ENCODE measurements at places on chromosomes 11 and 22.

GRCh38 chr11:7677071-7677470, 3.8 kb upstream of the CYB5R2 start:
- no peak for DNase-seq

- DNase-seq, result no peak
These were observed 3.2 kb upstream of the ETS1 start for GRCh38 chr11:128590587-128590986.

DNA sequence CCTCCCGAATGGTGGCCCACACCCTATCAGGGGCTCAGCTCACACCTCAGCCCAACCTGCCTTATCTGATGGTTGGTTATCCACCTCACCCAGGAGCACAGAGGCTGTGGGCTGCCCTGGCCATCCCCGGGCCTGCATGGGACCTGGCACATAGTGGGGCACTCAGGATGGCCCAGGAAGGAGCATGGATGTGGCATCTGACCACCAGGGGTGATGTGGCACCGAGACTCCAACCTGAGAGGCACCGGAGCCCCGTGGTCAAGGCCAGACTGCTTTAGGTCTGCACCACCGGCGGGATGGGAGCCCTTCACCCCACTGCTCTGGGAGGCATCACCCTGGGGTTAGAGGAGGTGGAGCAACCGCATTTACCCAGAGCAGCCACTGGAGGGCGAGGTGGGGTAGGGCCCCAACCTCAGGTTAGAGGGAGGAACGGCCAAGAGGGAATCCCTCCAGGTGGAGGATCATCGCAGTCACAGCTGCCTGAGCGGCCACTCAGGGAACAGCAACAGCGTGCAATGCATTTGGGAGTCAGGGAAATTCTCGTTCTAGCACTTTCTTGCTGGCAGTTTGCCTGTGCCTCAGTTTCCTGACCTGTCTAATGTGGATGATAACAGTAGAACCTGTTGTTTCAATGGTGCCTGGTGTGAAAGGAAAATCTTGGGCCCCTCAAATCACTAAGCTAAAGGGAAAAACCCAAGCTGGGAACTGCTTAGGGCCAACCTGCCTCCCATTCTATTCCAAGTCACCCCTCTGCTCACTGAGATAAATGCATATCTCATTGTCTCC, 52.9 kb upstream of the CARS1 start:
- peak; percentile 32 for DNase-seq

DNA sequence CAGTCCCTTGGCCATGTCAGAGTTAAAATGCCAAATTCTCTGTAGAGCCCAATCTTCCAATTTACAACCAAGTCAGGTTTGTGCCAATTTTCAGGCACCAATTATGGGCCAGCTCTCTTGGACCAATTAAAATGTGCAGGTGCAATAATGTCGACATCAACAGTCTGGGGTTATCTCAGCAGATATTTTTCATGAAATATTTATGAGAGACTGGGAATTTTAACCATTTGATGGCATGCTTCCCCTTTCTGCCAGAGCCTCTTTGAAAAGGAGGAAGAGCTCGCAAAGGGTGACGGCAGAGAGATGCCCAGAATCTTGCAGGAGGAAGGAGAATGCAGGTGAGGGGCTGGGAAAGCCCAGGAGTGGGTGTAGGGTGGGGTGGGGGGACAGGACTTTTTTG, 100.8 kb upstream of the SYT13 start:
- DNase-seq, result no peak

DNA sequence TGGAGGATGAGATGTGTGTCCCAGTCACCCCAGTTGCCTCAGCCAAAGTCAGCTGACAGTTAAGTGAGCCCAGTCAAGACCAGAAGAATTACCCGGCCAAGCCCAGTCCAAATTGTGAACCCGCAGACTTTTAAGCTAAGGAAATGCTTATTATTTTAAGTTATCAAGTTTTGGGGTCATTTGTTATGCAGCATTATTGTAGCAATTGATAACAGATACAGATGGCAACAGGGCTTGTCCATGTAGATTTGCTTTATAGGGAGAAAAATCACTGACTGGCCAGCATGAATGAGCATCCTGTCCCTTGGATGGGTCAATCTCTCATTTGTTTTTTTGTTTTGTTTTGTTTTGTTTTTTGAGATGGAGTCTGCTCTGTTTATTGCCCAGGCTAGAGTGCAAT, 22.9 kb downstream of the SDHAF2 start:
- no peak for DNase-seq

DNA sequence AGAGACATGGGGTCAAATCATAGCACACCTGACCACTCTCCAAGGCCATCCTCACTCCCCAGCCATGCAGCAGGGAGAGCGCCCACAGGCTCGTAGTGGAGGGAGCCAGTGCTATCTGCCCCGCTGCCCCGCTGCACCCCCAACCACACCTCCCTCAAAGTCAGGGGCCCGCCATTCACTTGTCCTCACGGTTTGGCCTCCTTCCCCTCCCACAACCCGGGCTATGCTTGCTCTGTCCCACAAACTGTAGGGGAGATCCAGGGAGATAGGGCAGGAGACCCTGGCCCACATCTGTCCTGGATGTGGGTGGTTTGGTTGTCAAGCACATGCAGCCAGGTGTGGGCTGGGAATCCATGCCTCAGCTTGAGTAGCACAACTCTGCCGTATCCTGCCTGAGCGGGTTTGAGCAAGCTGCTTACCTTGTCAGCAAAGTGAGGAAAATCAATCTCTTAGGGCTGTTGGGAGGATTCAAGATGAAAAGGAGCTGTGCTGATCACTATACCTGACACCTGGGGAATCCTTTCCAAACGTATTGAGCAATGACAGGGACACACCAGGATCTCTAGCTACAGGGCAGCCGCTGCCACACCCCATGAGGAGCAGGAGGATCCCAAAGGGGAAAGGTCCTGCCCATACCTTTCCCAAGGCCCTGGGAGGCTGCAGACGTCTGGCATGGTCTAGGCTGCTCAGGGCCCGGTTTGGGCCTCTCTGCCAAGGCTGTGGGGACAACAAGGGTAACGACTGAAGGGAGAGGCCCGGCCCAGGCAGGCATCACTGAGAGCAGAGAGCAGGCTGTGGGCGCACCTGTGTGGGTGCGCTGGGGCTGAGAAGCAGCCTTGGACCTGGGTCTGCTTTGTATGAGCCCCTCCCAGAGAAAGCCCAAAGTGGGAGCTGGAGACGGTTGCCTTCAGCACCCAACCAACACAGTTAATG, 23.3 kb downstream of the KCNJ5 start:
- DNase-seq, result no peak

GRCh38 chr11:12149672-12150225, 39.4 kb downstream of the MICAL2 start:
- no peak for DNase-seq

- DNase-seq, result peak; percentile 41
These were observed 5.7 kb downstream of the CTSD start for GRCh38 chr11:1757861-1758610.

DNA sequence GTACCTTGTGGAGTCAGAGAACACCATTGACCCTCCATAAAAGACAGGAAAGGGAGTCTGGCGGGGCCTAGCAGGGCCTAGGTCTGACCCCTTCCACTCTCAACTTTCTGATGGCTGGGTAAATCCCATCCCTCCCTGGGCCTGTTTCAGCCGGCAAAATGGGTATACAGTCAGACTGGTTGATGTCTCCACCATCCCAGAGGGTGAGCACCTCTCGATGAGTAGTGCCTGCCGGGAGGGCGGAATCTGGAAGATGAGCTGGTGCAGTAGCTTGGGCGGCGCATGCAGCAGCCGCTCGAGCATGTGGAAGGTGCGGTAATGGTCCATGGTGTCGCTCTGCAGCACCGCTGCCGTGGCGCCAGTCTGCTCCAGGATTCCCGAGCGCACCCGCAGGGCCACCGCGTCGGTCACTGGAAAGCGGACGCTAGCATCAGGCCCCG, 528 bp downstream of the FIBP start:
- DNase-seq, result no peak

DNA sequence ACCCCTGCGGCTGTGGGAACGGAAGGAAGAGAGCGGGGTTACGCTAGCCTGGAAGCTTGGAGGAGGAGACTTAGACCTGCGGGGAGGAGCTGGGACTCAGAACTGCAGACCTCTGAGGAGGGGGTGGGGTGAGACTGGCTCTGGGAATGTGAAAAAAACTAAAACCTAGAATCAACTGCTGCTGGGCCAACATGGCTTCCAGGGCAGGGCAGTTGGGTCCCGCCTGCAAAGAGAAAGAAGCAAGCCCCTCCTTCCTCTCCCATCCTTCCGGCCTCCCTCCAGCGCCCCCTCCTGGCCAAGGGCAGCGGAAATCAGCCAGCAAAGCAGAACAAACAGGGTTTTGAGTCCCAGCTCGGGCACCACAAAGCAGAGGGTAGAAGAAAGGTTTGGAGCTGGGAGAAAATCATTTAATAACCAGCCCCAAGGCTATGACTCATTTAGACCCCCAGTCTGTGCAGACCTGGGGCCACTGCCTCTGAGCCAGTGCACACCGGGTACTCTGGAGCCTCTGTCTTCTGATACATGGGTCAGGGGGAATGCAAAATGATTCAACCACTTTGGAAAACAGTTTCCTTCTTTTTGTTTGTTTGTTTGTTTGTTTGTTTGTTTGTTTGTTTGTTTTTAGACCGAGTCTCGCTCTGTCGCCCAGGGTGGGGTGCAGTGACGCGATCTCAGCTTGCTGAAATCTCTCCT, 7.3 kb upstream of the NCF4 start:
- peak; percentile 91 for DNase-seq

DNA sequence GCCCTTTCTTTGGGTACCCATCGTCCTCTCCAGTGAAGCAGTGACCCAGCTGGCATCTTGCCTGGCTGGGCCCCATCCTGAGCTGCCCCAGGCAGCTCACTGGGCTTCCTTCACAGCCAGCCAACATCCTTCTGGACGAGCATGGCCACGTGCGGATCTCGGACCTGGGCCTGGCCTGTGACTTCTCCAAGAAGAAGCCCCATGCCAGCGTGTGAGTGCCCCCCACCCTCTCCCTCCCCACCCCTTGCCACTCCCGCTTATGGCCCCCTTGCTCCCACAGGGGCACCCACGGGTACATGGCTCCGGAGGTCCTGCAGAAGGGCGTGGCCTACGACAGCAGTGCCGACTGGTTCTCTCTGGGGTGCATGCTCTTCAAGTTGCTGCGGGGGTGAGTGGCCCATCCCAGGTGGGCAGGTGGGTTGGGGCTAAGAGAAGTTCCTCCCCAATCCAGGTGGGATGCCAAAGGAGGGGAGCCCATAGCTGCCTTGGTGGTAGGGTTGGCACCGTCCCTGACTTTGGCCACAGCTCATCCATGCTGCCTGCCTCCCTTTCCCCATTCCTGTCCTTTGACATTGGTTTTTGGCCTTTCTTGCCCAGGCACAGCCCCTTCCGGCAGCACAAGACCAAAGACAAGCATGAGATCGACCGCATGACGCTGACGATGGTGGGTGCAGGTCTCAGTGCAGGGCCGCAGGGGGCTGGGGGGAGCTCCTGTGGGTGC, 6.8 kb upstream of the ANKRD13D start:
- peak; percentile 1 for DNase-seq

GRCh38 chr22:38012604-38013072, 28.3 kb upstream of the SOX10 start:
- no peak for DNase-seq

DNA sequence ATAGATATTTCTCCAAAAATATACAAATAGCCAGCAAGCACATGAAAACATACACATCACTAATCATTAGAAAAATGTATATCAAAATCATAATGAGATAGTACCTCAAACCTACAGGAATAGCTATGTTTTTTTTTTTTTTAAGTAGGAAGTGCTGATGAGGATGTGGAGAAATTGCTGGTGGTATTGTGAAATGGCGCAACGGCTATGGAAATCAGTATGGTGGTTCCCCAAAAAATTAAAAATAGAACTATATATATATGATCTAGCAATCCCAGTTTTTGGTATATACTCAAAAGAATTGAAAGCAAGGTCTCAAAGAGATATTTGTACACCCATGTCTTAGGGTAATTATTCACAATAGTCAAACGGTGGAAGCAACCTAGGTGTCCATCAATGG, 46.0 kb upstream of the HIPK3 start:
- DNase-seq, result no peak

DNA sequence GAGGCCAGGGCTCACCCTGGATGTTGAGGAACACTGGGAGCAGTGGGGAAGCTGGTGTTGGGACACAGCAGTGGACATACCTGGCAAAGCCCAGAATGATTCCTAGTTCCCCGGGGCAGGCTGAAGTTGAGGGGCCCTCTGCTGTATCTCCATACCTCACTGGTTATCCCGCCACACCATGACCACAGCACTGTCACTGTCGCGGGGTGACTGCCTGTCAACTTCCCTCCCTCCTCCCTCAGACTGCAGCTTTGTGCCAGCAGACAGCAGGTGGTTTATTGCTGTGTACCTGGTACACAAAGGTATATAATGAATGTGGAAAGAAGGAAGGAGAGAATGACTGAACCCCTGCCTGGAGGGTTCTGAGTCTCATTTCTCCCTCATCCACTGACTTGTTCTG, 318.7 kb downstream of the TMEM135 start:
- DNase-seq, result no peak

- DNase-seq, result no peak
These were observed 133.7 kb downstream of the TBC1D22A start for GRCh38 chr22:46896166-46896565.

DNA sequence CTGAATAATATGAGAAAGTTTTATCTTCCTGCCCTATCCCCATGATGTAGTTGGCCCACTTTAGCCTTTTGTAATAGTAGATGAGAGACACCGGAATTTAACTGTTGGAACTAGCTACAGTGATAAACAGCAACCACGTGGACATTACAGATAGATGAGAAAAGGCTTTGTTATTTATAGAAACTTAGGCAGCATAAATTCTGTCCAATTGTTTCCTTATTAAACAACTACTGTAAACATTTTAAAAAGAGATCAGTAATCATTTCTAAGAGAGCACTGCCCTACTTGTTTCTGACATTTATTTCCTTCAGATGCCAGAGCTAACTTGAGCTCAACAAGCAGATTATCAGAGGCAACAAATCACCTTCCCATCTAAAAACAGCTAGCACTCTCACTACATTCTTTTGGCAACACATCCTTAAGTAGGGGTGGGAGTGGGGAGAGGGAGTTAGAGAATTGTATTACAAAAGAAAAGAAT, 63.1 kb downstream of the SOX6 start:
- DNase-seq, result no peak

DNA sequence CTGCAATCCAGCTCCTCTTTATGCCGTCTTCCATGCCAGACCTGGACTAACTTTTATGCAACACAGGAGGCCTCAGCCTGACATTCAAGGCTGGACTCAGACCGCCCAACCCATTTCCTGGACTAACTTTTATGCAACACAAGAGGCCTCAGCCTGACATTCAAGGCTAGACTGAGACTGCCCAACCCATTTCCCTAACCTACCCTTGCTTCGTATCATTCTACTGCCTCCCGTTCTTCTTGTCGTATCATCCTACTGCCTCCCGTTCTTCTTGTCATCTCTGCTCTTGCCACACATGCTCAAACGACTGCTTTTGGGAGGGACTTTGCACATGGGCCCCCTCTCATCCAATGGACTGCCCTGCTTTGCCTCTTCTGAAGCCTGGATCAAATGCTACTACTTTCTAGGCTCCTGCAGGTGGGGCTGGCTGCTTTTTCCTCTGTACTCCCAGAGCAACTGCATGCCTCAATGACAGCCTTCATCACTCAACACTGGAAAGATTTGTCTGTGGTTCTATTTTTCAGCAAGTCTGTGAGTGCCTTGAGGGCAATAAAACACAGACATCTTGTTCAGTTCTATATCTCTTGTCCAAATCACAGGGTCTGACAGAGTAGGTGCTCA, 7.8 kb downstream of the TBC1D10A start:
- DNase-seq, result no peak

- no peak for DNase-seq
These were observed 37.1 kb upstream of the NFRKB start for GRCh38 chr11:129932381-129933067.

Measured in stimulated activated CD4-positive, alpha-beta T cell treated with anti-CD3 and anti-CD28 coated beads, Interleukin-4, amount 100 ng/mL, for 1 hour (primary cell).